H54 (cell line): ENCODE measurements at places on chromosomes 13 and 19.

DNA sequence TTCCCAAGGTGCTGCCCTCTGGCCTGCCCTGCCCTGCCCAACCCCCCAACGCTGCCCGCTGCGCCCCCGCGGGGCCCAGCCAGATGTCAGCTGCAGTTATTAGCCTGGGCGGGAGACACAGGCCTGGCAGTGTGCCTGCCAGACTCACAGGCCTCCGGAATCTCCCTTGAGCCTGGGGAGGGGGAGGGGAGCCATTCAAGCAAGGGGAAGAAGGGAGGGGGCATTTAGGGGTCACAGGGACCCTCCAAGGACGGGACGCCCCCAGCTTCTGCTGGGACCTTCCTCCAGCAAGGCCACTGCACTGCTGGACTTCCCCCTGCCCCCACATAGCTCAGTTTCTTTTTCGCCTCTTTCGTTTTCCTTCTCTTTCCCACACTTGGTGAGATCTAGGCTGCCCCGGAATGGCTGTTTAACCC is 2.6 kb upstream of the JUNB start:
- no peak for DNase-seq

DNA sequence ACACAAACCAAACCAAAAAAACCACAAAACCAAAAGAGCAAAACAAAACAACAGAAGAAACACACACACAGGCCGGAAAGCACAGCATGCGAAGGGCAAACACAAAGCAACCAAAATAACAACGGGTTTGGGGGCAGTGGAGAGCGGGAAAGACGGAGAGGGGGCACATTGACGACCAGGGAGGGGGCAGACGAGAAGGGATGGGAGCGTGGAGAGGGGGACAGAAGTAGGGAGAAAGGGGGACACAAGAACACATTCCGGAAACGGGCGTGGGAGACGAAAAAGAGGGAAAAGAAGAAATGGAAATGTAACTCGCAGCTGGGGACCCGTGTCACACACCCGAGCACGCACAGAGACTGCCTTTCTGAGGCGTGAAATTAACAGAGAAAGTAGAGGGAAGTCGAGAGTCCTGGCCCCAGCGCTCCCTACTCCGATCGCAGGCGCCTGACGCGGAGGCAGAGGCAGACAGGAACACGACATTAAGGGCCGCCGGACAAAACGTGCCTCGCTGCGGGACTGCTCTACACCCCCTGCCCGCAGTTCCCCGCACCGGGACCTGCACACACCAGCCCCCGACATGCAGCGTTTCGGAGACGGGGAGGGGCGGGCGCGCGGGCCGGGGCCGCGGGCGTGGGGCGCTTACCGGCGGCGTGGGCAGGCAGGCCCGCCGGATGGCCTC is 652 bp downstream of the POU4F1 start:
- DNase-seq: no peak

- DNase-seq: no peak
Measured at GRCh38 chr19:5115351-5115750, 146.4 kb downstream of the KDM4B start.

DNA sequence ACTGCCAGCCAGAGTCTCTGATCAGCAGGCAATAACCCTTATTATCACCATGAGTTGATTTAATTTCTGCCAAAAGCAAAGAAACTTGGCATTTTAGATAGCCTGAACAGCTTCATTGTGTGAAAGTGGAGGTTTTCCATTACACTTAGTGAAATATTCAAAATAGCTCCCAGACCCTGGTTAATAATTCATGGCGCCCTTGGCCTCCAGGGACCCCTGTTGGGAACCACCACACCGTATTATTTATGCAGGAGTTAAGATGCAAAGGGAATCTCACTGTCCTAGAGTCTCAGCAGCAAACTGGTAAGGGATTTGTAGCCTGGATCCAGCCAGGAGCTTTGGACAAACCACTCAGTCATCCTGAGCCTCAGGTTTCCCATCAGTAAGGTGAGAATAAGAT is 110.0 kb upstream of the PABPC3 start:
- DNase-seq: no peak

GRCh38 chr13:66459634-66460033 is 770.5 kb downstream of the PCDH9 start:
- DNase-seq: no peak

DNA sequence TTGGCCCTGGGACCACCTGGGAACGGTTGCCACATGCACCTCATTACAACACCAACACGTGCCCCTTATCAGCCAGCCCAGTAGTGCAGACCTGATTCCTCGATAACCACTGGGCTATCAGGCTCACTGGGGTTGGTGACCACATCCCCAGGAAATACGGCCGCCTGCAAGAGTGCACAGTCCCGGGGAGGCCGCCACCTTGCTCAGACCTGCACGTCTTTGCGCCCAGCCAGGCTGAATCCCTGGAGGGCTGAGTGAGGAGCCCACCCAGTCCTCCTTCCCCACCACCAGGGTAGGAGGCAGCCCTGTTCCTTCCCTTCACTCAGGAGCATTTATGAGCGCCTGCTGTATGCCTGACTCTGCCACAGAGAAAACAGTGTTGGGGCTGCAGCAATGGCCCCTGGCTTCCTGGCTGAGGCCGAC is 67.8 kb downstream of the CEBPG start:
- no peak for DNase-seq

DNA sequence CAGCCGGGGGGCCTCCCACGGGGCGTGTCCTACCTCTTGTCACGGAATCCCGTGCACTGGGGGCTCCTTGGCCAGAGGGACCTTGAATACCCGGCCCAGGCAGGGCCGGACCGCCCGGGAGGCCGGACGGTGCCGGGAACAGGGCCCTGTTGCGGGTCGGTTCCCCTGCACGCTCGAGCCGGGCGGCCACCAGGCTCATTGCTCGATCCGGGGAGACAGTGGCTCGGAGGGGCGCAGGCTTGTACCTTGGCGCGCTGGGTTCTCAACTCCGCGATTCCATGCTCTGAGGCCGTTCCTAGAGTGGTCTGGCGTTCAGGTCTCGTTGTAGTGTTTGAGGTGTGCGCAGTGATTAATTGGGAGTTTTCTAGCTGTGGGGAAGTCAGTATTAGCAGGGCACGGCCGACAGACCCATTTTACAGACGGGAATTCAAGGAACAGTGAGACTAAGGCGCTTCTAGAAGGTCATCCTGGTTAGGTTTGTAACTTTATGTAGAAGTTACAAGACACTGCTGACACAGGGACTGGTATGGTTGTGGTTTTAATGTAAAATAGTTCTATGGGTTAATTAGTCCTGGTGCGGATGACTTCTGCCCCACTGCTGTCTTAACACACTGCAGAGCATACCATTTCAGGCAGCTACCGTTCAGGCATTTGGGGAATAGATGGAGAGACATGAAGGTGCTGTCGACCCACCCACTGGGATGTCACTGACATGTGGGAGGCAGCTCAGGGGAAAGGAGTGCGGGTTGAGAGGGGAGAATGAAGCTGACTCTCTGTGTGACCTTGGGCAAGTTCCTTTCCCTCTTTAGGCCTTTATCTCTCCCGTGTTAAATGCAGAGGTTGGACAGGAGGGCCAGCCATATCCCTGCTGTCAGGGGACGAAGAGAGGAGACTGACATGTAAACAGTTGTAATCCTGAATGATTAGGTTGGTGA is 592 bp downstream of the CLPTM1 start:
- no peak for DNase-seq

- DNase-seq: peak; percentile 47
Measured at GRCh38 chr13:48749699-48750473, 96.2 kb downstream of the CYSLTR2 start.

DNA sequence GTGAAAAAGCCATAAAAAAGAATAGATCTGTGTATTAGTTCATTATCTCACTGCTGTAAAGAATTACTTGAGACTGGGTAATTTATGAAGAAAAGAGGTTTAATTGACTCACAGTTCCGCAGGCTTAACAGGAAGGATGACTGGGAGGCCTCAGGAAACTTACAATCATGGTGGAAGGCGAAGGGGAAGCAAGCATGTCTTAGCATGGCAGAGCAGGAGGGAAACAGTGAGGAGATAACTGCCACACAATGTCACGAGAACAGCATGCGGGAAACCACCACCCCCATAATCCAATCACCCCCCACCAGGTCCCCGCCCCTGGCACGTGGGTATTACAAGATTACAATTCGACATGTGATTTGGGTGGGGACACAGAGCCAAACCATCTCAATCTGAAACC is 39.1 kb upstream of the EEF1AKMT1 start:
- DNase-seq: no peak

DNA sequence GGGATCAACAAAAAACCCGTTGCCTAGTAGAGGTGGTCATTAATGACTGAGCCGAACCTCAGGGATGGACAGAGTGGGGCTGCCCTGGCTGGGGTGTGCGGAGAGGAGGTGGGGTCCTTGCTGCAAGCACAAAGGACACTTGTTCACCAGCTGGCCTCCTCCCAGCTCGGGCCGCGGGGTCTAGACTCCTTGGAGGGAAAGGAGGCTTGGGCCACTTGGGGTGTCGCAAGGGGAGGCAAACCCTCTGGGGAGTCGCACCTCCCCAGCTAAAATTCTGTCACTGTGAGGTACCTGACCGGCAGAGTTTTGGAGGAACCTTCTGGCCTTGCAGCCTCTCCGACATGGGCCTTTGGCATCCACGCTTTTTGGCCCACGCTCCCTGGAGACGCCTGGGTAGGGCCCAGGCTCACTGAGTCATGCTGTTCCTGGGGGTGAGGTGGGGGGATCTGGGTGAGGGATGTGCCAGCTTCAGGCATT is 8.2 kb downstream of the KLHL26 start:
- no peak for DNase-seq

GRCh38 chr13:110280231-110280813 is 26.6 kb downstream of the COL4A1 start:
- no peak for DNase-seq

- no peak for DNase-seq
Measured at GRCh38 chr13:102039264-102039663, 362.6 kb downstream of the FGF14 start.

- no peak for DNase-seq
Measured at GRCh38 chr19:18118420-18119012, 20.9 kb downstream of the MAST3 start.

GRCh38 chr13:51576754-51577153 is 7.5 kb upstream of the WDFY2 start:
- no peak for DNase-seq

- DNase-seq: no peak
Measured at GRCh38 chr13:36601186-36601585, 72.6 kb upstream of the SERTM1 start.

DNA sequence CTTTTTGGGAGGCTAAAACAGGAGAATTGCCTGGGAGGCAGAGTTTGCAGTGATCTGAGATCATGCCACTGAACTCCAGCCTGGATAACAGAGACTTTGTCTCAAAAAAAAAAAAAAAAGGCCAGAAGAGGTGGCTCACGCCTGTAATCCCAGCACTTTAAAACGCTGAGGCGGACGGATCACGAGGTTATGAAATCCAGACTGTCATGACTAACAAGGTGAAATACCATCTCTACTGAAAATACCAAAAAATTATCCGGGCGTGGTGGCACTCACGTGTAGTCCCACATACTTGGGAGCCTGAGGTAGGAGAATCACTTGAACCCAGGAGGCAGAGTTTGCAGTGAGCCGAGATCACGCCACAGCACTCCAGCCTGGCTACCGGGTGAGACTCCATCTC is 39.9 kb downstream of the ZNF611 start:
- no peak for DNase-seq

DNA sequence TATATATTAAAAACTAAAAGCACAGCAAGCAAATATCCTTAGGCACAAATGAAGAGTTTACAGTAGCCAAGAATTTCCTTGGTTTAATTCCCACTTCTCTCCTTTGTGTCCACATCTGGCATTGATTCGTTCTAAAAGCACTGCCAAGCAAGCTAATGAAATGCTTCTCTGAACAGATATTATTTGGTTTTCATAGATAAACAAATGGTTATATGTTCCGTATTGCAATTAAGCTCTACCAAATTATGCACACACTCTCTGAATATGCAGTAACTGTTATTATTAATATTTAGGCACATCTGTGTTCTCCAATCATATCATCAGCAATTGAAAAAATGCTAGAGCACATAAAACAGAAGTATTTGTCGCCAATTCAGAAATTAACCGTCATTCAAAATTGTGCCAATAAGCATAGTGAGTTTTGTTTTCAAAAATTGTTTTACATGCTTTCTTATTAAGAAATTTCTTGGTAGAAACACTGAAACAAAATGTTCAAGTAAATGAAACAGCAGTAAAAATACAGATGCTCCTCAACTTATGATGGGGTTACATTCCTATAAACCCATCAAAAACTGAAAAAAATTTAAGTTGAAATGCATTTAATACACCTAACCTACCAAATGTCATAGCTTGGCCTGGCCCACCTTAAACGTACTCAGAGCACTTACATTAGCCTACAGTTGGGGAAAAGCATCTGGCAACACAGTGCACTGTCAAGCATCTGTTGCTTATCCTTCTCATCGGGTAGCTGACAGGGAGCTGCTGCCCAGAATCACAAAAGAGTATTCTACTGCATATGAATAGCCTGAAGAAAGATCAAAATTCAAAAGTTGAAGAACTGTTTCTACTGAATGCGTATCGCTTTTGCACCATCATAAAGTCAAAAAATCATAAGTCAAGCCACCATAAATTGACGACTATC is 2134.7 kb downstream of the PCDH9 start:
- DNase-seq: no peak

GRCh38 chr13:47258384-47258783 is 361.5 kb upstream of the HTR2A start:
- DNase-seq: no peak
